ENCODE measurements at places on chromosomes 3 and 15. TPM values are rescaled to one million over a fixed set of nuclear protein-coding genes. Genes with fewer than 3 reads are reported as not detected.

Gene SNURF
- total RNA-seq = 11.8 TPM

- no peak for DNase-seq
Observed at GRCh38 chr3:183984749-183985729, 32.6 kb downstream of the ABCC5 start.

GRCh38 chr15:69576035-69576526, 123.5 kb downstream of the RPLP1 start:
- DNase-seq = peak; percentile 58

GRCh38 chr15:70034141-70034540, 63.6 kb downstream of the TLE3 start:
- DNase-seq = no peak

DNA sequence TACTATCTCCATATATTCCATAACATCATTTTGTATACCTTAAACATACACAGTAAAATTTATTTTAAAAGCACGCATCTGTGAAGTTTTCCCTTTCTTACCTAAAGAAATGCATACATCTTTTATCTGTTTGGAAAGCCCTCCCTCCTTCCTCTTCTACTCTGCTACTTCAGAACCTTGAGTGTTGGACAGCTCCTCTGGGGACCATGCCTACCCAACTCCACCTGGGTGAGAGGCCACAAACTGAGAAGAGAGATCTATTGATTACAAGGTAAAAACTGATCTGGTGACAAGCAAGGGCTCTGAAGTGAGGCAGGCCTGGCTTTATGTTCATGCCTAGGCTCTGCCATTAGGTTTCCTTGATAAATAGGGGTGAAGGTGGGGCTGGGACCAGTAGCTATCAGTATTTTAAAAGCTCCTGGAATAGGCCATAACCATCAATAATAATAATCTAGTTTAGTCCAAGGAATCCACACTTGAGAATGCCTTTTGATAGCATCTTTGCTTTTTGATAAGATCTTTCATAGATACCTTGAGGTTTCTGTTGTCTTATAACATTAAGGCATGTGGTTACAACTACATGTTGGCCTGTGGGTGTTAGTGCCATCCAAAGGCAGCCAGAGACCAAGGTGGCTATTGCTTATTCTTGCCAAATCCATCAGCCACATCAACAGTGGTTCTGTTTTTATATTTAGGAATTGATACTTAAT, 148.8 kb downstream of the KCNMB2 start:
- DNase-seq = peak; percentile 15

GRCh38 chr3:33041909-33042308, 55.0 kb downstream of the GLB1 start:
- DNase-seq = no peak

GRCh38 chr15:74128785-74129585, 1.4 kb upstream of the ISLR2 start:
- DNase-seq = peak; percentile 36

DNA sequence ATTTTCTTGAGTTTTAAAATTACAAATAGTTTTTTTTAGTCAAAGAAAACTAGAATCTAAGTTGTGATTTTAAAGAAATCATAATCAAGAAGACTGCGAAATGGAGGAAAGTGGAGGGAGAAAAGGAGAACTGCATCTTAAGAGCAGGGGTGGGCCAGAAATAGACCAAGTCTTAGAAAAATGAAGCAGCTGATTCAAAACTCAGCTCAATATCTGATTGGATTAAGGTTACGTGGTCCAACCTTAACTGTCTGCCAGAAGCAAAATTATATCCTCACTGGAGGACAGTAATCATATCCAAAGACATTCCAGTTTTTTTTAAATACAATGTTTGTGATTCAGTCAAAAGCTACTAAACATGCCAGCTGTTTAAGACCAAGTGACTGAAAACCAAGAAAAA, 41.4 kb downstream of the CHSY1 start:
- no peak for DNase-seq

DNA sequence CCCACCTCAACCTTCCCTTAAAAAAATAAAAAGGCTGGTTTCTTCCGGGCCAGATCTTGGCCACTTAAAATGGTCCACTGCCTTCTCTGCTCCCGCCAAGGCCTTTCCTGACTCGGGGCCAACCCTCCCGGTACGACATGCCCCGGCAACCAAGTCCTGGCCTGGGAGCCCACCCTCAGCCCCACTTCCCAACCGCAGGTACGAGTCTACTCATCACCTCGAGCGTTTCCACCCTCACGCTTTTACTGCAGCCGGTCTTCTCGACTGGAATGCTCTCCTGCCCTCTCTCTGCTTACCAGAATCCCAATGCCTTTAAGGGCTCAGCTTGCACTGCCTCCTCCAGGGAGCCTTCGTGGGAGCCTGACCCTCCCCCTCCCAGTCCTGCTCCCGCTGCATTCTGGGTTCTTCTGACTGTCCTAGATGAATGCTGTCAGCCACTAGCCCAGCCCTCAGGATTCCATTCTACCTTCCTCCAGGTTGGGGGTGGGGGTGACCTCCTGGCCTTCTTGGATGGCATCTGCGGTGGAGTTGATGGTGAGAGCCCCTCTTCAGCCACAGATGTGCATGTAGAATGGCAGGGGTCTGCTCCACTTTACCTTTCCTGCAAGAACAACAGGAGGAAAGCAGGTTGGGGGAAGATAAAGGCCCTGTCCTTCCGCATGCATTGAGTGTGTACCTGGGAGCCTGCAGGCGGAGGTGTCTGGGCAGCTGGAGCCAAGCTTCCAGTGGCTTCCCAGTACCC, 1.1 kb upstream of the CSRNP1 start:
- DNase-seq = peak; percentile 13

Gene PLA1A
- total RNA-seq = not detected

DNA sequence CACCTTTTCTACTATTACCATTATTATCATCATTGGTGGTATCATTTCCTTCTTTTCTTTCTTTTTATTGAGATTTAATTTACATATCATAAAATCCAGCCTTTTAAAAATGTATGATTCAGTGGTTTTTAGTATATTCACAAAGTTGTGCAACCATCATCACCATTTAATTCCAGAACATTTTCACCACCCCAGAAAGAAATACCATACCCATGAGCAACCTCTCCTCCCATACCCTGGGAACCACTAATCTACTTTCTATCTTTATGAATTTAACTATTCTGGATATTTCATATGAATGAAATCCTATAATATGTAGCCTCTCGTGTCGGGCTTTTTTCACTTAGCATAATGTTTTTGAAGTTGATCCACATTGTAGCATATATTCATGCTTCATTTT, 29.1 kb downstream of the AAGAB start:
- no peak for DNase-seq

GRCh38 chr15:31752065-31752762, 278.1 kb upstream of the CHRNA7 start:
- DNase-seq = no peak

DNA sequence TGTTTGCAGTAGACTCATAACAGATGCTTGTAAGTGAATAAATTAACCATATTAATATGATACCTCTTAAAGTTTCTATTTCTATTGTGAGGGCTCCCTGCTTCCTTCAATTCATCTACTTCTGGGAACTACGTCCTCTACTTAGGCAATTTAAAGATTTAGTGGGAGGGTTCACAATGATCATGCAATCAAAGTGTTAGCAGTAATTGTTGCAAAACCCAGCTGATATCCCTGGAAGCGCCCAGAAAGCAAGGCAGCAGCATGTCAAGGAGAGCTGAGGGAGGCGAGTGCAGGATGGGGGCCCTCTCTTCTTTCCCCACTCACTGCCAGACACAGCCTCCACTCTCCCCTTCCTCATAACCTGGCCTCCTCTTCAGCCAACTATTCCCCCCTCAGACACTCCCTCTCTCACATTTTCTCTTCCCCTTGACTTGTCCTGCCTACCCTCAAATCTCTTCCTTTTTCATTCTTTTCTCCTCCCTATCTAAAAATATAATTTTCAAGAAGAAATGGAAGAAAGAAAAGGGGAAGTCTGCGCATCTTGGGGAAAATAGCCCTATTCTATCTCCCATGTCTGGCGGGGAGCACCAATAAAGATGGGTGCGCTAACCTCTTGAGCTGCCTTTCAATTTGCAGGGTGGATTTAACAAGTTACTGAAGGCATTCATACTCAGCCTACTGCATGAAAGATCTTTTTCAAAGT, 6.6 kb downstream of the TMEM212 start:
- DNase-seq = no peak

Measured in A673 (cell line).